ENCODE measurements at places on chromosomes 5 and 9.

- no peak for DNase-seq
Observed at GRCh38 chr5:134479839-134480238, 45.6 kb upstream of the JADE2 start.

GRCh38 chr5:173592050-173592669, 24.3 kb downstream of the BOD1 start:
- peak; percentile 16 for DNase-seq

DNA sequence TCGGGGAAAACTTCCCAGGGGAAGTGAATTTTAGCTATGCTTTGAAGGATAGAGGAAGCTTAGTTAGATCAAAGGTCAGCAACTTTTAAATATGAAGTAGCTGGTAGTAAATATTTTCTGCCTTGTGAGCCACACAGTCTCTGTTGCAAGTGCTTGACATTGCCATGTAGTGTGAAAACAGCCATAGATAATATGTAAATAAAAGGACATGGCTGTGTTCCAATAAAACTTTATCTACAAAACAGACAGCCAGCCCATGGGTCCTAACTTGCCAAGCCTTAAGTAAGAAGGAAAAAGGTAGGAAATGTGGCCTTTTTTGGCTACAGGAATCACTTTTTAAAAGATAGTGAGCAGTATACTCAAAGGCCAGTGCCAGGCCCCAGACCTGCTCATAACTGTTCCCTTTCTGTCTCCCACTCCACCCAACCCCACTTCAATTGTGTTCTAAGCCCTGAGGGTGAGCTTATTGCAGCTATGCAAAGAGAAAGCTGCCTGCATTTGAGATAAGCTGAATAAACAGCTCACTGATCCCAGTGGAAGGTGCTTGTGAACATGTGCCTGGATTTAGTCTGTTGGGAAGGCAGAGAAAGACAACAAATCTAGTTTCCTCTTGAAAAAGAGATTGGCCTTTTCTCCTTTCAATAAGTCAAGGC, 113.0 kb upstream of the TRIM32 start:
- no peak for DNase-seq

- DNase-seq: peak; percentile 16
Observed at GRCh38 chr5:158754018-158754514, 345.6 kb downstream of the EBF1 start.

GRCh38 chr5:111641533-111642233, 115.3 kb downstream of the NREP start:
- peak; percentile 8 for DNase-seq

DNA sequence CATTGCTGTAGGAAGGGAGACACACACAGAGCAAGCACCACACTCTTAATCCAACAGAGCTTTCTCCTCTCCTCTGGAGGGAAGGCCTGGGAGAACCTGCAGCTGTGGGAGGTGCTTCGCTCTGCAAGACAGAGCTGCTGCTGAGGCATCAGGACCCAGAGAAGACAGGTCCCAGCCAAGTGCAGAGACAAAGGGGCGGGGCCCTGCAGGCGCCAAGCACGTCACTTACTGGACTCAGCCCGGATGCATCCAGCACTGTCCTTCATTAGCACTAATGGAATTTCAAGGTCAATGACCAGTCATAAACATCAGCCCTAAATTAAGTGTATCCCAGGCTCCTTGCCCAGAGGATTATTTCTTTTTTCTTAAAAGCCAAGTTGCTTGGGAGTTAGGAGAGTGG, 337.1 kb upstream of the PANK3 start:
- no peak for DNase-seq

DNA sequence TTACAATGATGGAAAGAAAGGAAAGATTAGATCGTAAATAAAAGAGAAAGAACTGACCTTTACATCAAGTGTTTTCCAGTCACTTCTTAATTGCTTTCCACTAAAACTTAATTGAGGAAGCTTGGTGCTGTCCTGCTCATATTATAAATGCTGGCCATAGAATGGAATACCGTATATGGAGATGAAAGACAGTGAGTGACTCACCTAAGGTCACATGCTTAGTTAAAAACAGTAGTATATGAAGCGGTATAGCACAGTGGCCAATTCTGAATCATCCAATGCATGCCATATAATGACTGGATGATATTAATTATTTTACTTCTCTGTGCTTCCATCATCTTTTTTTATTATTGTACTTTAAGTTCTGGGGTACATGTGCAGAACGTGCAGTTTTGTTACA, 482.4 kb upstream of the SGCD start:
- DNase-seq: peak; percentile 28

DNA sequence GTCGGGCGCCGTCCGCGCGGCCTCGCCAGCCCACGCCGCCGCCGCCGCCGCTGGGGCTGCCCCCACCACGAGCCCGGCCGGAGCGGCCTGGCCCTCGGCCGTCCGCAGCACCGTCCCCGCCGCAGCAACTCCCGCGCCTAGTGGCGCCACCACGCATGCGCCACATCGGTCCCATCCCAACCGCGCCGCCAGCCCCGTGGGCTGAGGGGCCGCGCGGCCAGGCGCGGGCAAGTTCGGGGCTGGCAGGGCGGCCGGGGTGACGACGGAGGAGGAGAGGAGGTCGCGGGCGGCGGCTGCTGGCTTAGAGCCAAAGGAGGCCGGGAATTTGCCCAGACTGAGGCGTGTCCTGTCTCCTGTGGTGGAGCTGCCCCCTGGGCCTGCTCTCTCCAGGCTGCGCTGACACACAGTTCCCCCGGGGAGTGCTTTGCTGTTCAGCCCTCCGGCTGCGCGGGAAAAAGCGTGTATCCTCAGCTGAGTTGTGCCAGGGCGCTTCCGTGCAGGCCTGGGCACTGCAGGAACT, at the start of gene TUSC1:
Gene TUSC1, minus strand, starts transcription at position 298 of the 520 bp plus-strand sequence. Its CDS starts 132 bp downstream, at position 166.
- peak; percentile 88 for DNase-seq
